ENCODE measurements at places on chromosomes 2 and 18.

DNA sequence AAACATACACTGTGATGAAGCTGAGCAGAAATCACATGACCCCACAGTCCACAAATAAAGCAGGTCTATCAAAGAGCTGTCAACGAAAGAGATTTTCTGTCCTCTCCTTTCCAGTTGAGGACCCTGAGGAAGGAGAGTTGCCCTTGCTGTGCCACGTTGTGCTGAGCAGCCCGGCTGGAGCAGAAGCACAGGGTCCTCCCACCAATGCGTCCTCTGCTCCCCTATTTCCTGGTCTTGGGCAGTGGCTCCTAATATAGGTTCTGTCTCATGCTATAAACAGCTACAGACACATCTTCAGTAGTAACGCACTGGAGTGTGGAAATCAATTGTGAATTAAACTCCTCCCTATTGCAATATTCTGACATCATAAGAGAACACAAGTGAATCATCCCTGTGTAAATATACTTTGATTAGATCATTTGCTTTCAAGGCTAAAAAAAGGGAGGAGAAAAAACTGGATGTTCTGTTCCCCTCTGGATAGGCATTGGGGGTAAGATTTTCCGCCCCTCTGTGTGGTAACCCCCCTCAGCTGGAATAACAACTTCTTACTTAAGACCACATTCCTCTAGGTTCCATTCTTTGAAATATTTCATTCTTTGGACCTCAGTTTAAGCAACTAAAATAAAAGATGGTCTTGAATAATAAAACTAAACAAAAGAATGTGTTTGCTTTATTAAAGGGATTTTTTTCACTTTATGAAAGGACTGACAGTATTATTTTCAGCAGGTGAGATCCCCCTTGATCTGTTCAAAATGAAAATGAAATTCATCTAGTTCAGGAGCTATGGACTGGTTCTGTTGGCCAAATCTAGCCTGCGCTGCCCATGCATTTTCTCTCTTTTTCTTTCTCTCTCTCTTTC lies 8.3 kb upstream of the RHOB start:
- no peak for DNase-seq

DNA sequence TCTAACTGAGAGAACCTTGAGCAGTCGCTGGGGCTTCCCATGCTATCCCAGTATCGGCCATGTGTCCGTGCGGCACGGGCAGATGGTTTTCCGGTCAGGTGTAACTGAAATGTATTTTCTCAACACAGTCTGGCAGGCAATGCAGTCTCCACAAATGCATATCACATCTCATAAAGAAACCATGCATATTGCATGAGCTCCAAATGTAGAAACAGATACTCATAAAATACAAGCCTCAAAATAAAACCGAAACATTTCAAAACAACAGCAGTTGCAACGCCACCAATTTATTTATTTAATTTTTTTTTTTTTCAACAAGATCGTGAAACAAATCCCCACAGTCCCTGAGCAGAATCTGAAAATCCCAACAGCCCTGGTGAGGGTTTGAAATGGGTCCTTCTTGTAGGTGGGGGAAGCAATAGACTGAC lies 299.4 kb downstream of the LPIN1 start:
- DNase-seq = peak; percentile 38

- DNase-seq = no peak
Observed at GRCh38 chr2:46375566-46376125, 78.4 kb downstream of the EPAS1 start.

DNA sequence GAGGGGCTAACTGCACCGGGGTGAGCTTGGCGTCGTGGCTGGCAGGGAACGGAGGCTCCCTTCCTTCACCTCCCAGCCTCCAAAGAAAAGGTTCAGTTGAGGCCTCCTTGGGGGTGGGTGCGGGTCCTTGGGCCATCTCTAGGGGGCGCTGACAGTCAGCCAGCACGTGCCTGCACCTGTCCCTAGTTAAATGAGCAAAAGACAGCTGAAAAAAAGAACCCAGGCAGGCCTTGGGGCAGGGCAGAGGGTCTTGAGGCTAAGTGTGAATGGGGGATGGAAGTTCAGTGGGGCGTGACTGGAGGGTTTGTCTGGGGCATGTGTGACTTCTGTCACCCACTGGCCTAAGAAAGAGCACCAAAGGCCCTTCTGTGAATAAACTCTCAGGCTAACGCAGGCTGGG lies 56.4 kb downstream of the ZFP36L2 start:
- peak; percentile 66 for DNase-seq

- DNase-seq = no peak
Observed at GRCh38 chr2:19029655-19030054, 328.8 kb downstream of the OSR1 start.

GRCh38 chr2:150517951-150518680 lies 30.6 kb upstream of the RND3 start:
- DNase-seq = no peak

DNA sequence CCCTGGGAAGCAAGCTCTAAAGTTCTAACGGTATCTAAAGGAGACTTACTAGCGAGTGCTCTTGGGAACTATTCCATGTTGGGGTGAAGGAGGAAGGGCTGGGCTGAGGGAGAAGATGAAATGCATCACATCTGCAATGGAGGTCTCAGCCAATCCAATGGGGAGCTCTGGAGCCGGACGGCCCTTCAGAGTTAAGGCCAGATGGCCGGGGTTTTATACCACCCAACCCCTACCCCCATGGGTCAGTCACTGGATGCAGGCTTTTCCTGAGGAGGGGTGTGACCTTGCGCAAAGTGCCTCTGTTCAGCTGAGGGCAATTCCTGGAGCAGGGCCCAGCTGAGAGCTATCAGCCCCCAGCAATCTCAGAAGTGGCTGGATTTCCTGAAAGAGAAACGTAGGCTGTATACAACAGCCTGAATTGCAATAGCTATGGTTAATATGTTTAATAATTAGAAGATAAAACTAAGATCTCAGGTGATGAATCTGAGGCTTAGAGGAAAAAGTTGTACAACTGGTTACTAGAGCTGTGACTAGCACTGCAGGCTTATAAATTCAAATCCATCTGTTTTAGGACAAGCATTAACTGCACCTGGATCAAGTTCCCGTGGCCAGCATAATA lies 21.6 kb downstream of the EIPR1 start:
- no peak for DNase-seq

DNA sequence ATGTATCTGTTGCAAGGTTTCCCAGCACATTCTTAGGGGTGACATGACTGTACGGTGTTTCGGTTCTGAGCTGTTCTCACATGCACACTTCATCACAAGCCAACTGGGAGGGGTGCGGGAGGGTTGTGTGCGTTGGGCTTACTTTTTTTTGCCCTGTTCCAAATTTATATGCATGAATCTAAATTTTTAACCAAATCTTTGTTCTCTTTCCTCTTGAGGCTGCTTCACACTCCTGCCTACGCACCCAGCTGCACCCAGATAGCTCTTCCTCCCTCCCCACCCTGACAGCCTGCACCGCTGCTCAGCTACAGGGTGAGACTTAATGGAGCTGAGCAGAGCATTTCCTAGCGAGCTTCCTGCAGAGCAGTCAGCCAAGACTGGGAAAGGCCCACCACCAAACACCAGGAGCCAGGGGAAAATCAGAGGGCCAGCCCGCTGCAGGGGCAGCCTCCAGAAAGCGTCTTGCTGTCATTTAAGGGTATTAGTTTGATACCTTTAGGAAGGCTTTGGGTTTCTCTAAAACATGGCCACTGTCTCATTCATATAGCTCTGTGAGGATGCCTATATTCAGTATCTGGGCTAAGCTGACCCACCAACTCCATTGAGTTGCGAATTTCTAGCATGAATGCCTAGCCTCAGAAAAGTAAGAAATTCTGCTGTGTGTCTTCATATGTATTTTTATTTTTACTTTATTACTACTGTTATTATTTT lies 84.5 kb downstream of the POU3F3 start:
- DNase-seq = peak; percentile 36

GRCh38 chr2:45237128-45237527 lies 227.9 kb upstream of the SIX2 start:
- no peak for DNase-seq

DNA sequence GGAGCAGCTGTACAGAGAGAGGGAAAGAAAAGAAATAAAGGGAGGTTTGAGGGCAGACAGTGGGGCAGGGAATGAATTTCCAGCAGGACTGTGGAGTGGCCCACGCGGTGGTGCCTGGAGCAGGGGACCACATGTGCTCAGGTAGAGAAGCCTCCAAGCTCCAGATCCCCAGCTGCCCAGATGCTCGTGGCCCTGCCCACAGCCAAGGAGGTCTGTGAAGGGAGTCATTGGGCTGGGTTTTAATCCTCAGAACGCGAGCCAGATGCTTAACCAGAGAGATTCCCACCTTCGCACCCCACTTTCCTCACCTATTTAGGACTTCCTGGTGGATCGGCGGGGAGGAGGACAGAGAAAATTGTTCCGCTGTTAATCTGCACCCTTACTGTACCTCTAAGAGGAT lies 369.4 kb downstream of the PARD3B start:
- no peak for DNase-seq

DNA sequence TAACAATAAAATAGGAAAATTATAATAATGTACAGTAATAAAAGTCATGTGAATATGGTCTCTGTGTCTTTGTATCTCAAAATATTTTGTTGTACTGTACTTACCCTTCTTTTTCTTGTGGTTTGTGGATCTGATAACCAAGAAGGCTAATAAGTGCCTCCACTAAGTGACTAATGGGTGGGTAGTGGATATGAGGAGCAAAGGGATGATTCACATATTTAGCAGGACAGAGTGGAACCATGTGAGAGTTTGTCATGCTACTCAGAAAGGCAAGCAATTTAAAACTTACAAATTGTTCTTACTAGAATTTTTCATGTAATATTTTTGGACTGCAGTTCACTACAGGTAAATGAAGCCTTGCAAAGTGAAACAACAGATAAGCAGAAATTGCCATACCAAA lies 1241.2 kb upstream of the CDH2 start:
- DNase-seq = no peak

GRCh38 chr18:10235661-10235952 lies 218.8 kb upstream of the APCDD1 start:
- no peak for DNase-seq

Measured in GM13977 (cell line).